Aorta (tissue), 5 donors: ENCODE measurements at places on chromosomes 1 and 21.

- no peak for DNase-seq
Measured at GRCh38 chr1:18088077-18088594, 19.5 kb upstream of the IGSF21 start.

DNA sequence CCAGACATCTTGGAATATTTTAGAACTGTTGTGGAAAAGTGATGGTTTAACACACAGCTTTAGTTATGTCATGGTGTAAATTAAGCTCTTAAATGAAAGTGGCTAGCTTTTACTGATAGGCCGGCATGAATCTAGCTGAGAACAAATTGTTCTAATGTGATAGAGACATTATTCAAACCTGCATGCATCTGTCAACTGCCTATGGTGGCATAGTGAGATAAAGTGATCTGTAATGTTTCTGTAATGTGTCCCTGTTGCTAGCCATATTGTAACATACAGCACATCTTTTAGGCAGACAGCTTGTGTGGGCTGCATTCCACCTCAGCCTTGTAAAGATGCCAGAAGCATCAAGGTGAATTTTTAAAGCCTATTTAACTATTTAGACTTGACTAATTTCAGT is 16.0 kb downstream of the LRIG2 start:
- no peak for DNase-seq

GRCh38 chr1:184199438-184200085 is 148.0 kb downstream of the TSEN15 start:
- no peak for DNase-seq

DNA sequence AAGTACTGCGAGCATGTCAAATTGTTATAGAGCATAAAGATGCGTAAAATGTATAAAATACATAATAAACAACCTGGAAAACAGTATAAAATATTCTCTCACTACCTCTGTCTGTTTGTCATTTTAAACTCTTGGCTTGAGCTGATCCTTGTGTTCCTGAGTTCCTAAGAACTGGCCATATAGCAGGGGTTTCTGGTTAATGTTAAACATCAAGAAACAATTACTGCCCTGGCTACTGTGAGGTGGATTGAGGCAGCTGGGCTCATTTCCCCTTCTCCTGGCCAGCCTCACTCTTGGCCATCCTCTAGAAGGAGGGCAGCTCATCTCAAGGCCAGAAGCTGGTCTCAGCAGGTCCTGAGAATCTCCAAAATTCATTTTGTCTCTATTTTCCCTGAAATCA is 297.3 kb upstream of the USP24 start:
- DNase-seq: no peak

GRCh38 chr1:76230842-76231281 is 156.3 kb downstream of the ST6GALNAC3 start:
- DNase-seq: no peak

DNA sequence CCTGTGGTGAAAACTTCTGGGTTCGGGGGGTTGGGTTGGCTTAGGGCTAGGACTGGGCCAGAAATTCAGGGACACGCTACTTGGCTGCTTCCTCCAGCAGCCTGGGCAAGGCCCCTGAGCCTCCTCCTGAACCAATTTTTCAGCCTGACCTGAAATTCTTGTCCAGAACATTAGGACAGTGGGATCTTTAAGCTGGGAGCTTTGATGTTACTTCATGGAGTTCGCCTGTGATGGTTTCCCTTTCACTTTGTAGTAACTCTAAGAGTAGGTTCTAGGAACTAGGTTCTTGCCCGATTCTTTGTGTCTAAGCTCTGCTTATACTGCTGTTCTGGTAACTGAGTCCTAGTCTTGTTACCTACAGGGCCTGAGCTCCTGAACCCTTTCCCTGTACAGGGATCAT is 75.3 kb downstream of the S1PR1 start:
- no peak for DNase-seq

DNA sequence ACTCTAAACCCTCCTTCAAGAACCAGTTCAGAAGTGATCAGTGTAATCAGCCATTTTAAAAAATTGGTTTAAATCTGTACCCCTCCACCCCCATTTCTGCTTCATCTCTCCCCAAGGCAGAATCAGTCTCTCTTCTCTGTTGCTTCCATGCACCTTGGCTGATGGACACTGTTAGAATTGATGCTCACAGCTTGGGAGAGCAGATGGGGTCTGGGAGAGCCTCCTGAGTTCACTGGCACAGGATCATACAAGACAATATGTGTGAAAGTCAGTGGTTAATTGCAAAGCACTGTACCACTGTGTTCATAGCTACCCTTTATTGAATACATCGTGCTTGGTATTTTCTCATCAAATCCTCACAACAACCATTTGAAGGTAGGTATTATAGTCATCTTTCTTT is 140.9 kb downstream of the ROR1 start:
- DNase-seq: no peak

DNA sequence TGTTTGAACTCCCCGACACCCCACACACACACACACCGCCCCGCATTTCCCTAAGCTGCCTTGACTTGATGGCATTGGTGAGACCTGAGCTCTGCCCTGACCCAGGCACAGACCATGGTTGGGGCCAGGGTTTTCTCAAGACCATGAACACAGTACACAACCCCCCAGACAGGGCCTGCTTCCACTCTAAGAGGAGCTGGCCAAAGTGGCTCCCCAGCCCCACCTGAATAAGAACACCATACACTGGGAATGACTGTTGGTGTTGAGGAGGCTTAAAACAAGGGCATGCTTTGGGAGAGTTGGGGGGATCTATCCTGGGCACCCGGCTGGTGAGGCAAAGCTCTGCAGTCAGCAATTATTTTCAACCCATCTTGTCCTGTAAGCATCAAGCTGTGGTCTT is 77.6 kb upstream of the SYT6 start:
- DNase-seq: no peak

- no peak for DNase-seq
Measured at GRCh38 chr21:20661745-20662422, 336.3 kb upstream of the NCAM2 start.

DNA sequence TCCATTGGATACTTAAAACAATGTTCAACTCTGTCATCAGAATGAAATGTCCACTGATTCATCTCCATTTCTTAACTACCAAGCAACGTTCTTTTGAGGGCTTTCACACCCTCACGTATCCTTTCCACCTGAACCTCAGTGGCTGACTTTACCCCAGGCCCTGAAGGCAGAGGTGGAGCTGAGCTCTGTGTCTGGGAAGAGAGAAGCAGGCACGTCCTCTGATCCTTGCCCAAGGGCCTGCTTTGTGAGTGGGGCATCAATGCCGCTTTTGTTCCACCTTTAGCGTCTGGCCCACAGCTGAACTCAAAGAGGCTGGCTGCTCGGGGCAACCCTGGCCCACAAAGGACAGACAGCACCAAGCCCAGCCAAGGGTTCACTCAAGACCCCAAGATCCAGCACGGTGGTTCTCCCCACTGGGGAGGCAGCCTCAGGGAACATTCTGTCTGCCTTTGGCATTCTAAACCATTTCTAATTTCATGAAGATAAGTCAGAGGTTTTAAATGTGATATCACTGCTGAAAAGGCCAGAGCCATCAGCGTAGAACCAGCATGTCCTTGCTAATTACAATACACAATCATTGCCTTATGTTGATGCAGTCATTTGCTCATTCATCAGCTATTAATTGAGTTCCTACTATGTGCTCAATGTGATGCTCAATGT is 126.0 kb upstream of the UBE2U start:
- DNase-seq: no peak

DNA sequence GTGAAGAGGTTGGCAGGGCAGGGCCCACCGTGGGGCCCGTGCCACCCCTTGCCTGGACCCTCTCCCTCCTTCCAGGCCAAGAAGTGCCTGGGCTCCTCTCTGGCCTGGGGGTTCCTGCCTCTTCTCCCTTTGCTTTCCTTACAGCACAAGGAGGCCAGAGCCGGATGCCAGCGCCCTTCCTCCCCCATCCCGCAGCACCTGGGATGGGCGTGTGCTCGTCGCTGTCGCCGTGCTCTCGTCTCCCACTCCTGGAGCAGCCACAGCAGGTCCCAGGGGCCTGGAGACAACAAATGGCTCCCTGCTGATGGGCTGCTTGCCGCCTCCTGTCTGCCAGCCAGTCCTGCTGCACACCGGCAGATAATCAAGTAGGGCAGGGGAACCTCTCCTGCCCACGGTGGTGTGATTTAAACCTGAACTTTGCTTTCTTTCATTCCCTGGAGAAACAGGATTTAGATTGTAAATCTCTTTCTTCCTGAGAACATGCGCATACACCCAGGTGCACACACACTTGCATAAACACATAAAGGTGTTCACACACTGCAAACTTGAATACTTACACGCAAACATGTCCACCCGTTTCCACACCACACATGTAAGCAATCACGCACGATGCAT is 50.8 kb upstream of the POU3F1 start:
- no peak for DNase-seq

- DNase-seq: no peak
Measured at GRCh38 chr1:37851262-37851661, 8.1 kb downstream of the MTF1 start.

GRCh38 chr1:22414244-22414751 is 37.4 kb upstream of the ZBTB40 start:
- no peak for DNase-seq

GRCh38 chr1:181855380-181855779 is 206.1 kb downstream of the ZNF648 start:
- DNase-seq: no peak

DNA sequence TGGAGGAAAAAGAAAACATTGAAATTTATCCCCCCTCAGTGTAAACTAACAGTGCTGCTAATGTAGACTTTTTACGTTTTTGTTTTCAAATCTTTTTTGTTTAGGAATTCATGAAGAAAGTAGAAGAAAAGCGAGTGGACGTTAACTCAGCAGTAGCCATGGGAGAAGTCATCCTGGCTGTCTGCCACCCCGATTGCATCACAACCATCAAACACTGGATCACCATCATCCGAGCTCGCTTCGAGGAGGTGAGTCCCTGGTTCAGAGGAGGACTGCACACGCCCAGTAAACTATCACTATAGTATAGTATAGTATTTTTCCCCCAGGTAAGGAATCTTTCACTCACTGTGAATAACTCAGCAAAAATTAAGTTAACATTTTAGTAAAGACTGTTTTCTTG is 37.8 kb upstream of the BMP8A start:
- peak; percentile 68 for DNase-seq

- DNase-seq: no peak
Measured at GRCh38 chr1:41812051-41812450, 106.7 kb downstream of the HIVEP3 start.

GRCh38 chr1:94006604-94007003 is 97.4 kb upstream of the GCLM start:
- DNase-seq: no peak

GRCh38 chr1:66168467-66168887 is 365.5 kb upstream of the SGIP1 start:
- no peak for DNase-seq

DNA sequence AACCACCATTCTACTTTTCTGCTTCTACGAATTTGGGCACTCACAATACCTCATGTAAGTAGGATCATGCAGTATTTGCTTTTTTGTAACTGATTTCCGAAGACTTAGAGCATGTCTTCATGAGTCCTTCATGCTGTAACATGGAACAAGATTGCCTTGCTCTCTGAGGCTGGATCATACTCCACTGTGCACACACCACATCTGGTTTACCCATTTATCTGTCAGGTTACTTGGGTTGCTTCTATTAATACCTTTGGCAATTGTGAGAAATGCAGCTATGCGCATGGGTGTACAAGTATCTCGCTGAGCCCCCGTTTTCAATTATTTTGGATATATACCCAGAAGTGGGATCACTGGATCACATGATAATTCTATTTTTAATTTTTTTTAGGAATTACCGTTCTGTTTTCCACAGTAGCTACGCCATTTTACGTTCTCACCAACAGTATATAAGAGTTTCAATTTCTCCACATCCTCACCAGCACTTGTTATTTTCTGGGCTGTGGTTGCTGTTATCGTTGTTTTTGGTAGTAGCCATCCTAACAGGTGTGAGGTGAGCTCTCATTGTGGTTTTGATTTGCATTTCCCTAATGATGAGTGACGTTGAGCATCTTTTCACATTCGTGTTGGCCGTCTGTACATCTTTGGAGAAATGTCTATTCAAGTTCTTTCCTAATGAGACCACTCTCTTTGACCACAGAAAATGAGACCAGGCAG is 10.7 kb upstream of the SLC2A5 start:
- no peak for DNase-seq

- no peak for DNase-seq
Measured at GRCh38 chr1:228142155-228142691, 2.1 kb downstream of the GUK1 start.

- DNase-seq: peak; percentile 9
Measured at GRCh38 chr1:41347276-41347675, 14.0 kb upstream of the FOXO6 start.

DNA sequence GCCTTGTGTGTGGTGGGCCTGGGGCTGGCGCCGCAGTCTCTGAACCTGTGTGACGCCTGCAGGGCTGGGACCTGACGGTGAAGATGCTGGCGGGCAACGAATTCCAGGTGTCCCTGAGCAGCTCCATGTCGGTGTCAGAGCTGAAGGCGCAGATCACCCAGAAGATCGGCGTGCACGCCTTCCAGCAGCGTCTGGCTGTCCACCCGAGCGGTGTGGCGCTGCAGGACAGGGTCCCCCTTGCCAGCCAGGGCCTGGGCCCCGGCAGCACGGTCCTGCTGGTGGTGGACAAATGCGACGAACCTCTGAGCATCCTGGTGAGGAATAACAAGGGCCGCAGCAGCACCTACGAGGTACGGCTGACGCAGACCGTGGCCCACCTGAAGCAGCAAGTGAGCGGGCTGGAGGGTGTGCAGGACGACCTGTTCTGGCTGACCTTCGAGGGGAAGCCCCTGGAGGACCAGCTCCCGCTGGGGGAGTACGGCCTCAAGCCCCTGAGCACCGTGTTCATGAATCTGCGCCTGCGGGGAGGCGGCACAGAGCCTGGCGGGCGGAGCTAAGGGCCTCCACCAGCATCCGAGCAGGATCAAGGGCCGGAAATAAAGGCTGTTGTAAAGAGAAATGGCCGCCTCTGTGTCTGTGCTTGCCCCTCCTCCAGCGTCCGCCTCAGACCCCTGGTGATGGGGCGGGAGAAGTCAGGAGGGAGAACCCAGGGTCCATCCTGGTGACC is 788 bp downstream of the ISG15 start:
- DNase-seq: peak; percentile 61

DNA sequence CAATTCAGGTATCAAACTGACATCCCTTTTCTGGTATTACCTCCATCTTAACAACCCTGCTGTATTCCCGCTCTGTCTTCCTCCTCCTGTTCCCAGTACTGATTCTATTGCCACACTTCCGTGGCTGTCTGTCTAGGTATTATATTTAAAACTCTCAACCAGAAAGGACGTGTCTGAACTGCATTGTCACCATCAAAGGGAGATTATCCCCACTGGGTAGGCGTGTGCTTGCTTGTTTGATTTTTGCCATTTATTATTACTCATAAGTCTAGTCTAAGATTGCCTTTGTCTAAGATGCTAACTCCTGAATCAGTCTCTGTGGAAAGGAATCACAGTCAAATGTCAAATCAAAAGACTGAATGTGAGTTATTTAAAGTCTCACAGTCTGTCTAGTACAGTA is 650.1 kb downstream of the KCNT2 start:
- no peak for DNase-seq
